Esophagus muscularis mucosa (tissue), 4 donors: ENCODE measurements at places on chromosomes 2 and 18.

DNA sequence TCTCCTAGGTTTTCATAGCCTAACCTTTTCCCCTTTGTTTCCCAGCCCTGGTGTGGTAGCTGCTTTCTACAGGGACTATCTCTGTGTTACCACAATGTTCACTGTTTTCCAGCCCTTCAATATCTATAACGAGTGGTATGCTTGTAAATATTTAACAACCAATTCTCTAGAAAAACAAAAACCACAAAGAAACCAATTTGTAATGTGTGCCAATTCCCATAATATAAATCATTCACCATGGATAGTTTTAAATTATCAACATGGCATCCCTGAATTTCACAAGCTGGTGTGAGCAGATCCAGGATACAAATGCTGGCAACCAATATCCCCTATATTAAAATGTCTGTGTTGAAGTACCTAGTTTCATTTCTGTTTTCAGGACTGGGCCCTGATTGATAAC lies 207.5 kb upstream of the FBXO11 start:
- DNase-seq = no peak

GRCh38 chr2:28273751-28274150 lies 118.9 kb upstream of the FOSL2 start:
- DNase-seq = no peak

DNA sequence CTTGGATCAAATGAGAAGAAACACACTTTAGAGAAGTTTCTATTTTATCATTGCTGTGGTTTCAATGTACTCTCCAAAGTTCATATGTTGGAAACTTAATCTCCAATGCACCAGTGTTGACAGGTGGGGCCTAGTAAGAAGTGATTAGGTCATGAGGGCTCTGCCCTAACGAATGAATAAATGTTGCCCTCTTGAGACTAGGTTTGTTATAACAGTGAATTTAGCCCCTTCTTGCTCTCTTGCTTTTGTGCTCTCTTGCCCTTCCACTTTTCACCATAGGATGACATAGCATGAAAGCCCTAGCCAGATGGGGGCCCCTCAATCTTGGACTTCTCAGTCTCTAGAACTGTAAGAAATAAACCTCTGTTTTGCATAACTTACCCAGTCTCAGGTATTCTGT lies 664.8 kb downstream of the DCC start:
- DNase-seq = no peak

DNA sequence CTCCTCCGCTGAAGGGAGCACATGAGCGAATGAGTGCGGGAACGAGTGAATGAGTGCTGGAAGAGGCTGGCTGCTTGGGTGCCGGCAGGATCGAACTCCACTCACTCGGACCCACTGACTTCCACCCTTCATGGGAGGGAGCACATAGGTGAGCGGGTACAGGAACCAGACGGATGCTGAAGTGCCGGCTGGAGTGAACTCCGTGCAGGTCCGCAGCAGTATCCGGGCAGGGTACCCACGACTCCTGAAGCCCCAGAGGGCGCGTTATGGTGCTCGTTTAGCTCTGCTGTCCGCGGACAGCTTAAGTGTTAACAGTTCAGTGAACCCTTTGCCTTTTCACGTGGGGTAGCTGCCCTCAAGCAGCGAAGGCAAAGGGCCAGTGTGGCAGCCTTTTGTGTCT lies 23.2 kb downstream of the RPRM start:
- no peak for DNase-seq

DNA sequence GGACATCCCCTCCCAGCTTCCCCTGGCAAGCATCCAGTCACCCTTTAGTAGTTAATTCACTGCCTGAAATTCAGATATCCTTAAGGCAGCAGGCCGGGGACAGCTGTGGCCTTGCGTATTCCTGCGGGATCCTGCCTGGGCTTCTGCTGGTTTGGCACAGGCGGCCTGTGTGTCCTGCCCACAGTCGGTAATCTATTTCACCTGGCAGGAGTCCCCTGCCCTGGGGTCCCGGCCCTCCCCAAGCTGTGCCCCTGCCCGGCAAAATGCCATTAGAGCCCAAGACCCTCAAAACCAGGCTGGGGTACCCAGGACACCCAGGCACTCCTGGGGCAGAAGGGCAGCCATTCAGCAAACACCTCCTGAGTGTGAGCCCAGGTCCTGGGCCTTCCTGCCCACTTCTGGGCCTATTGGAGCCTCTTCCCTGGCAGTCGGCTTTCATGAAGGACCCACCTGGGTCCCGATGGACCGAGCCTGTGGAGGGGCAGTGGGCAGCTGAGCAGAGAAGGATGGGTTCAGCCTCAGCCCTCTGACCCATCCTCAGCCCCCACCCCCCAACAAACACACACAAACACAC lies 11.6 kb downstream of the CROCC2 start:
- no peak for DNase-seq

DNA sequence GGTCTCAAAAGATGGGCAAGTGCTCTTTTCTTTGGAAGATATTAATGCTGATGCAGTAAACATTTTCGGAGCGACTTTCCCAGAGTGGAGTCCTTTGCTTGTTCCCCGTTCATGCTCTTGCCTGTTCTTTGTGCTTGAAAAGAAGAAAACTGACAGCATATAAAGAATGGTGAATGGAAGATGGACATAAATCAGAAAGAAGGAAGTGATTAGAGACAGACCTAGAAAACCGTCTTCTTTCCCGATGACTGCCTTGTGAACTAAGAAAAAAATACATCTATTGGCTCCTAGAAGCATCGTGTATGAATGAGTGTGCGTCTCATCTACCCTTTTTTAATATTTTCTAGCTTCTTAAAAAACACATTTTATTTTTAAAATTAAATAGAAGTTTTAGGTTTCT lies 740.1 kb upstream of the FANCL start:
- DNase-seq = no peak

- DNase-seq = no peak
These were observed 154.1 kb upstream of the RBBP8 start for GRCh38 chr18:22778996-22779395.

GRCh38 chr2:156666130-156666785 lies 230.1 kb downstream of the GPD2 start:
- DNase-seq = no peak

- DNase-seq = no peak
These were observed 187.7 kb downstream of the LOXHD1 start for GRCh38 chr18:46469186-46469915.

GRCh38 chr2:121475811-121476571 lies 54.7 kb upstream of the RNU4ATAC start:
- no peak for DNase-seq

DNA sequence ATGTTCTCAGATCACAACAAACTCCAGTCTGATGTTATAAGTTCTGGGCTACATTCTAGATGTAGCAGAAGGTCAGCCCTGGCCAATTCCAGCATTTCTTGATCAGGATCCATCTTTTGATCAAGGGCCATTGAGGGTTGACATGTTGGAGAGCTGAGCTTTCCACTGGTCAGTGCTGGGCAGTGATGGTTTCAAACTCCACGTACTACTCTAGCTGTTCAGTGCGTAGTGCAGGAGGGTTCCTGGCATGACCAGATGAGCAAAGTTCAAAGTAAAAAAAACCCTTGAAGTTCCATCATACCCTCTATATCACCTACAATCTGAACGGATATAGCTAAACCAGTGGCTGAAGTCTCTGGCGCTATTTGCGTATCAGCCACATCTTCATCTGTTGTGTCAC lies 210.4 kb upstream of the OSR1 start:
- peak; percentile 80 for DNase-seq

GRCh38 chr2:84799772-84800171 lies 81.1 kb downstream of the TRABD2A start:
- no peak for DNase-seq

DNA sequence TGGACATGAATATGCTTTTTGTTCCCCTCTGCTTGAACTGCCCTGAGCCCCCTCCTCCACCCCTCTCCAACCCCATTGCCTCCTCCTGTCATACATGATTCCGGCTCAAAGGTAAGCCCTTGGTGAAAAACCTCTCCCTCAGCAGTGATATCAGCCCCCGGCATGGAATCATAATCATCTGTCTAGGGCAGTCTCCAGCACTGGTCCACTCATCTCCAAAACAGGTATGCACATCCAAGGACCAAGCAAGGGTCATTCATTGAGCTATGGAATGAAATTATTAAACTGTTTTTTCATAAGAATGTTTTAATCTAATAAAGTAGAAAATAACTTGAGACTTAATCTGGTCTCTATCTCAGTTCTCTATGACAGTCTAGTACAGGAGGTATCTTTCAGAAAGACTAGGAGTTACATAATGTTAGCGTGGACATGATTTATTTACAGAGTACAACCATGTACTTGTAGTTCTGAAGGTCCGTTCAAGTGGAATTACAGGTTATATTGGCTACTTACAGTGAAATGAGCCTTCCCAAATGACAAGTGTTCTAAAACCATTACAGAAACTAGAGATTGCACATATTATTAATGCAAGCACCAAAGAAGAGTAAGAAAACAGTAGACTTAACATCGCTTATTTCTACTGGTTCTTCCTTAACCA lies 75.2 kb downstream of the ACVR1 start:
- DNase-seq = no peak

- no peak for DNase-seq
These were observed 165.6 kb downstream of the SMAD7 start for GRCh38 chr18:48785091-48785614.

DNA sequence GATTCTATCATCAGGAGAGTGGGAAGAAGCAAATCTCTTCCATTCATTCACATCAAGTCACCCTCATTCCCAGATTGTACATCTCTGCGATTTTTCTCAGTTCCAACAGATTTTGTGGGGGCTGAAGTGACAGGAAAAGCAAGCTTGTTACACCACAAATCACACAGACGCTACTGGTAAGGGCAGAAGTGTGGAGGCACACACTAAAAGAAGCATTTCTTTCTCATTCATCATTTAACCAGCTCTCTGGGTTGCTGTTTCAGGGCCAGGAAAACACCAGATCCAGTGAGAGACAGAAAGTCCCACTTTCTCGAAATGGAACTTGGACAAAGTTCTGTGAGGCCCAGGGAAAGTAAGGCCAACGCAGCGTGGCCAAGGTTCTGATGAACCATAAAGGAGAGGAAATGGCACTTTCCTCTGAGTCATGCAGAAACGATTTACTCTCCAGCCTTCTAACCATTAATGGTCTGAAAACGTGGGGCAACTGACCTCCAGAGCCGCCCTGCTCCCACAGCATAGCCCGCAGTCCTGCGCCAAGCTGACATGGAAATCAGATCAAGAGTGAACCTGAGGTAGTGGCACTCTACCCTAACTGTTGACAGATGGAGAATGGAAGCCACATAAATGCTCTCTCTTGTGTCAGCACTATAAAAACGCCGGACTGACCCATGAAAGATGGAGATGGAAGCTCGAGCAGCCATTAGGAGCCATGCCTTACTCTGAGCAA lies 191.0 kb downstream of the C1D start:
- DNase-seq = no peak

DNA sequence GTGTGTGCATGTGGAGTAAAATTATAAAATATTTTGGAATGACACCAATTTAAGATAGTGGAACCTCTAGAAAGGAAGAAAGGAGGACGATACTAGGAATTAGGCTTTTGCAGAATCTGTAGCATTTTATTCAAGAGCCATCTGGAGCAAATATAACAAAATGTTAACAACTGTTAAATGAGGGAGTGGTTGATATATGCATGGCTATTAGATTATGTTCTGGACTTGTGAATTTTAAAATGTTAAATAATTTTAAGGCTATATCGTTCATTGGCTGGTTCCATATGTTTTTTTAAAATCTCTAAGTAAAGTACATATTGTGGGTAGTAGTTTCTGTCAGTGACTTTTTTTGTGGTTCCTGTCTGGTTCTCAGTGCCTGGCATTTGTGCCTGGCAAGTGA lies 123.2 kb downstream of the PKP4 start:
- DNase-seq = no peak

DNA sequence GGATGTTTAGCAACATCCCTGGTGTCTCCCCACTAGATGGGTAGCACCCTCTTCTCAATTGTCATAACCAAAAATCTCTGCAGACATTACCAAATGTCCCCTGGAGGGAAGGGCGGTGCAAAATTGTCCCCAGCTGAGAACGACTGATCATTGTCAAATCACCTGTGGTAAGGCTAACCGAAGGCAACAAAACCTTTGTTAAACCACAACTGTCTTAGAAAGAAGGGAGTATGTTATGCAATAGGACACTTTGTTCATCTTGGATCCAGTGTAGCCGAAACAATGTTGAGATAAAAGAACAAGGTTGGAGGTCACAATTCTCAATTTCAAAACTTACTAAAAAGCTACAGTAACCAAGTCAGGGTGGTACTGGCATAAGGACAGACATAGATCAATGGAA lies 50.3 kb upstream of the ST3GAL5 start:
- no peak for DNase-seq

DNA sequence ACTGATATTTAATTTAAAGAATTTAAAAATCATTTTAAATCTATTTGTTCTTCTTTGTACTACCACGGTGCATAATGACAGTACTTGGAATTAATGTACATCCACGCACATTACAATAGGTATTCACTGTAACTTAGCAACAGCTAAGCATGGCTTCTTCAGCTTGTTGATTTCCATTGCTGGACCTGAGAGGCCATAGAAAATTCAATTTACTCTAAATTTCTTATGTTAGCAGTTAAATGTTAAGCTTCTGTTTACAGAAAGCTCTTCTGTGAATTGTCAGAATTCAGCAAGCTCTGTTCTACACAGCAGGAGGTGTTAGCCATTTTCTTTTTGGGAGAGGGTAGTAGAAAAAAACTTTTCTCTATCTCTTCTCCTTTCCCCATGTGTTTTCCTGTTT lies 1149.3 kb upstream of the CDH2 start:
- DNase-seq = no peak

DNA sequence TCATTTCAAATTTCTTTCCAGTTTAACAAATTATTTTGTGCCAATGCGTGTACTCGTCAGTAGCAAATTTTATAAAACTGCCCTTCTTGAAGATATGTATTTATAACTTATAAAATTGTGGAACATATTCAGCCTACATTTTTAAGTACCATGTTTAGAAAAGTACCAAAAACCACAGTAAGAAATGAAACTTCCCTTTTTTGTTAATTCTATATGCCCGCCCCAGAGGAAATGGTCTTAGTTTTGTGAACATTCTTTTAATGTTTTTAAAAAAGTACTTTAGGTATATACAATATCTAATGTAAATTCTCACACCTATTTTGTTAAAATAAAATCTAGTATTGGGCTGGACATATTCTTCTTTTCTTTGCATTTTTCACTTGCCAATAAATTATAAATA lies 1.2 kb downstream of the UGT1A9 start:
- DNase-seq = no peak

DNA sequence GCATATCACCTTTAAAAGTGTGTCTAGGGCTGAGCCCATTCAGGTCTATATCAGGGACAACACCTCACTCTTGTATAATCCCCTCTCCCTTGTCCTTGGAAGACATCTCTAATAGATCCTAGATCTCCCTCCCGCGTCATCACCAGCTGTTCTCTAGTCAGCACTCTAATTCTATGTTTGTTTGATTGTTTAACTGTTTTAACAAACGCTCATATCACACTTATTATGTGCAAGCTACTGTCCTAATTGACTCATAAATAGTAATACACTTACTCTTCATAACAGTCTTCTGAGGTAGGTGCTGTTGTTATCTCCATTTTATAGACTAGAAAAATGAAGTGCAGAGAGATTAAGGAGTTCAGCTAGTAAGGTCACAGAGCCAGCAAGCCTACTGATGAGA lies 1.6 kb upstream of the ERMN start:
- DNase-seq = no peak
